Endothelial cell (in vitro differentiated cells): ENCODE measurements at places on chromosomes 5 and 9. TPM values are rescaled to one million over a fixed set of nuclear protein-coding genes. Genes with fewer than 3 reads are reported as not detected.

- H3K4me3 ChIP-seq = no peak overlapping the region
- H3K4me1 ChIP-seq = peaks cover 10% of the 10 kb centered on the region
- peaks cover 5% of the 10 kb centered on the region for H3K27me3 ChIP-seq
- DNase-seq = no peak
- H3K27ac ChIP-seq = no peak overlapping the region
Observed at GRCh38 chr5:32541241-32541640, 44.1 kb upstream of the SUB1 start.

DNA sequence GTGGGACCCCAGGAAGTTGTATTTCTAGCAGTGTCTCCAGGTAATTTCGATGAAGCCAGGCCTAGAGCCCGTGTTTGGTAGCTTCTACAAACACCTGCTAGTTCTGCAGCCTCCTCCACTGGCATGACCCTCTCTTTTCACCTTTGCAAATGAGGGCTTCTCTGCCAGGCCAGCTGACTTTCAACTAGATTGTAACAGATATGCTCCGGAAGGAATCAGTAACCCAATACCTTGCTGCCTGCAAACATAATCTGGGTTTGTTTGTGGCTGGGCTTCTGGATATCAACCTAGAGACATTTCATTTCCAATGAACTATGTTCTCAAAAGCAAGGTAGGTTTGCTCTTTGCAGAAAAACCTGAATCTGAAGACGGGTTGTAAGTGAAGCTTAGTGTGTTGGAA is 354.8 kb downstream of the DMRT2 start:
- H3K4me3 ChIP-seq = no peak overlapping the region
- no peak overlapping the region for H3K27ac ChIP-seq
- no peaks in the 10 kb centered on the region for H3K36me3 ChIP-seq
- DNase-seq = no peak
- no peaks in the 10 kb centered on the region for H3K27me3 ChIP-seq
- no peaks in the 10 kb centered on the region for H3K4me1 ChIP-seq

GRCh38 chr5:139210585-139210984 is 12.4 kb upstream of the SIL1 start:
- H3K36me3 ChIP-seq = no peaks in the 10 kb centered on the region
- no peak overlapping the region for H3K4me3 ChIP-seq
- H3K27ac ChIP-seq = no peak overlapping the region
- H3K27me3 ChIP-seq = peaks cover 3% of the 10 kb centered on the region
- no peaks in the 10 kb centered on the region for H3K4me1 ChIP-seq

DNA sequence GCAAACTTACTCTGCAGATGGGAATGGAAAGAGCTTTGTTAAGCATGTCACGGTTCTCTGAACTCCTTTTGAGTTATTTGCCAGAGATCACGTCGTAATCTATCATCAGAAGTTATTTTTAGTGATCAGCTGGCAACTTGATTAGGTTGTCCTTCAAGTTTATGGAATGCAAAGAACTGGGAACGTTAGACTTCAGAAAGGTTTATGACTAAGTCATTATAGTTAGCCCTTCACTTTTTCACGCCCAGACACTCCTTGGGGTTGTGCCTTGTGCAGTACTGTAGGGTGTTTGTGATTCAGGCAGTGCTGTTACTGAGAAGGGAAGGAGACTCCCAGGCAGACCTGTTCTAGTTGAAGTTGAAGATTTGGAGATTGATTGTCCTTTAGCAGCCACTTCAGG is 26.8 kb upstream of the PHF2 start:
- H3K27ac ChIP-seq = no peak overlapping the region
- no peak for DNase-seq
- H3K4me1 ChIP-seq = no peaks in the 10 kb centered on the region
- H3K4me3 ChIP-seq = no peak overlapping the region
- no peaks in the 10 kb centered on the region for H3K27me3 ChIP-seq
- H3K36me3 ChIP-seq = peaks cover 10% of the 10 kb centered on the region

GRCh38 chr5:141560151-141560550 is 58.6 kb downstream of the DIAPH1 start:
- H3K36me3 ChIP-seq = peaks cover 21% of the 10 kb centered on the region
- DNase-seq = no peak
- no peak overlapping the region for H3K4me3 ChIP-seq
- H3K27me3 ChIP-seq = peaks cover 8% of the 10 kb centered on the region
- peak overlapping the region; percentile 97 for H3K27ac ChIP-seq

DNA sequence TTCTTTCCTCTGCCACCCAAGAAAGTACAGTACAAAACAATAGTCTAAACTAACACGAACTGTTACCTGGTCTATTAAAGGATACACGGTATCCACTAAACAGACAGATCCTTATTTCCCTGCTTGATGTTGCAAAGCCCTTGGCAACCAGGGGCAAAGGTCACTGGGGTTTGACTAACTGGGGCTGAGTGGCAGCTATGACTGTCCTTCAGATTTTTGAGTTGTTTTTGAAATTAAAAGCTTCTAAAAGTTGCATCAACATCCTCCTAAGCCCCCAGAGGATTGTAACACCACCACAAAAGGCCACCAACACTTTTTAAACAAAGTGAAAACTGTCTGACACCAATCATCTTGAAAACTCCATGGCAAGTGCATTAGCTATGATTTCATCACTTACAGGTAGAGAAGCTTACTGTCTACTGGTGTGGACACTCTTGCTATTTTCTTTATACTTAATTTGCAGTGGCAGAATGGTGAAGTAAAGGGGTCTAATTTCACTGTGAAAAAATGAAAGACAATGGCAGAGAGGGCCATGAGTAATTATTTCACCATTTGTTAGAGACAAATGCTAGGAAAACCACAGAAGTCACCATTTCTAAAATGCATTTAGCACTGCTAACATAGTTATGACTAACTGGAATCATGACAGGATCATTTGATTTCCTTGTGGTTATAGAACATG is 292.4 kb downstream of the EFNA5 start:
- H3K4me1 ChIP-seq = peaks cover 5% of the 10 kb centered on the region
- H3K4me3 ChIP-seq = no peak overlapping the region
- no peak for DNase-seq
- no peaks in the 10 kb centered on the region for H3K27me3 ChIP-seq

DNA sequence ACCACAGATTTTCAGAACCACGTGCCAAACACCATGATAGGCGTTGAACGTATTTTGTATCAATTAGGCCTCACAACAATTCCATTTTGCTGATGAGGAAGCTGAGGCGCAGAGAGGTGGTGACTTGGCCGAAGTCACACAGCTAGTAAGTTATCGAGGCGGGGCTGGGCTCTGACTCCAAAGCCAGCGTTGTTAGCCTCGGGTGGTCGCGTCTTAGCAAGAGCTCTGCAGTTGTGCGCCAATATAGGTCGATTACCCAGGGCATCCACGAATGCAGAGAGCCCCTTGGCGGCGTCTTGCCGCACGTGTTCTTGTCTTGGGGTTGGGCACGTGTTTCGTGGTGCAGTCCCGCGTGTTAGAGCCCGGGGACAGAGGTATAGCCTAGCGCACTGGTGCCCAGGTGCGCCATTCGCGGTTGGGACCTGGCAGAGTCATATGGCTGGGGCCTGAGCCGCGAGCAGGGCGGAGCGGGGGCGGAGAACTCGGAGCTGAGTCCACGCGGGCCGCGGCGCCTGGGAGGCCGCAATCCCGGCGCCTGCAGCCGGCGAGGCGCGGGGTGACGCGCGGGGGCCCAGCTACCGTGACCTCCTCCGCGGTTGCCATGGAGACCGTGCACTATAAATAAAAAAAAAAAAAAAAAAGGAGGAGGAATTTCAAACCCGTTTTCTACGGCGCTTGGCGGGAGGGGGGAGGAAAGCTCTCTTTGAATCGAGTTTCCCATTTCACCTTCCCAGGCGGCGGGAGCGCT is 62.3 kb downstream of the CXXC5 start:
- peak overlapping the region; percentile 57 for H3K27ac ChIP-seq
- H3K36me3 ChIP-seq = no peaks in the 10 kb centered on the region
- H3K27me3 ChIP-seq = peaks cover 28% of the 10 kb centered on the region
- peak; percentile 64 for DNase-seq

Gene CBY3
- not detected for total RNA-seq

Gene ACOT12
- total RNA-seq = not detected

- H3K4me1 ChIP-seq = peaks cover 39% of the 10 kb centered on the region
- DNase-seq = no peak
- no peak overlapping the region for H3K27ac ChIP-seq
- no peaks in the 10 kb centered on the region for H3K36me3 ChIP-seq
Observed at GRCh38 chr5:57893926-57894325, 411.3 kb upstream of the ACTBL2 start.

DNA sequence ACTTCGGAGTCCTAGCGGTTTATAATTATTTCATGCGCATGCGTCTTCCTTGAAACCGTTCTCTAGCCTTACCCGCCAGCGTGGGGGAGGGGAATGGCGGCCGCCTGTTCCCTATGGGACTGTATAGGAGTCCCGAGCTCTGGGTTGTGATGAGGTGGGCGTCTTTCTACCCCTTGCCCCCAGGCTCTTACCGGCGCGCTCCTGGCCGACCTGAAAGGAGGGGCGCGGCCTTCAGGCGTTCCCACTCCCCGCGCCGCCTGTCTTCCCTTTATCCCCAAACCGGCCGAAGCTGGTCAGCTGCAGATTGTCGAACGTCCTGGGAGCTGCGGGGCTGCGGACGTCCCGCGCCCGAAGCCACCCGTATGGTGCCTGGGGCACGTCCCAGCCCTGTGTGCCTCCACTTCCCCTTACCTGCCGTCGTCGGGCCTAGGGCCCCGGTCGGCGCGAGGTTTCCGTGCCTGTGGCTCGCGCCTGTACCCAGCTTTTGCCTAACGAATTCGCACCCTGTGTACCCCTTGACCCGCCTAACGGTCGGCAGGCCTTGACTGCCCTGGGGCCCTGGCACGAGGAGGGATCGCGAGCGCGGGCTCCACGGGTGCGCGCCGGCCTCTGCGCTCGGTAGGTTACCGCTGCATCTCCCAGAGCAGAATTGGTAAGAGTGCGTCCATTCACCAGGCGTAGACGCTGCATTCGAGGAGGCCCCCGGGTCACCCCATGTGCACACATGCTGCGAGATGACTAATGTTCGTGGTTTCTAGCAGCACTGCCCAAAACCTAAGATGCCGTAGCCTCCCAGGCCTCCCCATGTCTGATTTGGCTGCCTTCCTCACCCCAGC is 653 bp upstream of the HNRNPH1 start:
- peaks cover 37% of the 10 kb centered on the region for H3K36me3 ChIP-seq
- H3K27me3 ChIP-seq = peaks cover 26% of the 10 kb centered on the region
- H3K4me3 ChIP-seq = peak overlapping the region; percentile 100
- DNase-seq = no peak
- H3K27ac ChIP-seq = peak overlapping the region; percentile 99

DNA sequence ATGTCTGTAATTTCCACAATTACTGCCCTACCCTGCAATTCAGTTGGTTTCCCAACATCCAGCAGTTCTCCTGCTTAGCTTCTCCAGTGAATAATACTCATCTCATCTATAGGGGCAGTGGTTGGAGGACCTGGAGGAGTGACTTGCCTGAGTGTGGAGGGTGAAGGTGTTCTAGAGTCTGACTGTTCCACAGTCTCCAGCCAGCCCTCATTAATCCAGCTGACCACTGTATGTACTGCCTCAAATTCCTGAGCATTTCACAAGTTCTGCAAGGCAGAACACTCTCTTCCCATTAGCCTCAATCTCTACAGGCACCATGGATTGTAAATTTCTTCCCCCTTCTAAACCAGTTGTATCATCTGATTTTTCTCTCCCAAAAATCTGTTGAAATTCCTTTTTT is 147.4 kb upstream of the NFIL3 start:
- H3K27ac ChIP-seq = no peak overlapping the region
- no peaks in the 10 kb centered on the region for H3K36me3 ChIP-seq
- DNase-seq = no peak
- no peak overlapping the region for H3K4me3 ChIP-seq

- H3K36me3 ChIP-seq = no peaks in the 10 kb centered on the region
- no peak overlapping the region for H3K27ac ChIP-seq
- peaks cover 3% of the 10 kb centered on the region for H3K27me3 ChIP-seq
- no peak overlapping the region for H3K4me3 ChIP-seq
- no peaks in the 10 kb centered on the region for H3K4me1 ChIP-seq
Observed at GRCh38 chr5:126220725-126221124, 202.5 kb upstream of the GRAMD2B start.

GRCh38 chr9:137514691-137515337 is 35.4 kb downstream of the PNPLA7 start:
- no peak for DNase-seq
- H3K4me1 ChIP-seq = no peaks in the 10 kb centered on the region
- H3K36me3 ChIP-seq = peaks cover 12% of the 10 kb centered on the region
- H3K4me3 ChIP-seq = no peak overlapping the region
- no peak overlapping the region for H3K27ac ChIP-seq
- peaks cover 4% of the 10 kb centered on the region for H3K27me3 ChIP-seq

DNA sequence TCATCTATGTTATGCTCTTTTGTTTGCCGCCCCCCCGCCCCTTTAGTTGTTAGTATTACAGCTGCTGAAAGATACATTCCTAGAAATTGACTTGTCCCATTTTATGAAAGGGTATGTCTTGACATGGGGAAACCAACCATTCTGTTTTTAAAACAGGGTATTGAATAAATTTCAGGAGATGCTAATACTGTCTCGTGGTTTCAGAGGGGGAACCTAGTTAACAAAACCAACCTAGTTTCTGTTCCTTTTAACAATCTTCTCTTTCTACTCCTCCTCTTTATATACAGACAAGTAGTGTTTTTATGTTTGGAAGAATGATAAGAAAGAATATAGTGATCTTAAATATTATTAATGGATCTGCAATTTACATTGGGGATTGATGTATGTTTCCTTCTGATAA is 3.5 kb downstream of the PIP5K1B start:
- peaks cover 4% of the 10 kb centered on the region for H3K36me3 ChIP-seq
- H3K27me3 ChIP-seq = peaks cover 7% of the 10 kb centered on the region
- no peak overlapping the region for H3K27ac ChIP-seq
- peaks cover 6% of the 10 kb centered on the region for H3K4me1 ChIP-seq
- no peak for DNase-seq

Gene LCN1
- not detected for total RNA-seq

DNA sequence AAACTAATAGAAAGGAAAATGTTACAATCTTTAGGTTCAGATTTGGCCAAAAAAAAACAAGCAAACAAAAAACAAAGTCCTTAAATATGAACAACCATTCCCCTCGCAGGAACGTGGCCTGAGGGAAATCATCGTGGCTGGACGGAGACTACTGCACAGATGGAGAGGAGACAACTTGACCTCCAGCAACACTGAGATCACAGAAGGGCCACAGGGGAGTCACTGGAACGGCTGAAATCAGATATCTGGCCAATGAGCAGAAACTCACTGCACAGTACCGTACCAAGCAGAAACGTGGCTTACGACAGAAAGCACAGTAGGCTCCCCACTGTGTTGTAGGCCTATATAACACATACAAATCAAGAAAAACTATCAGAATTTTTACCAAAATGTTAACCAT is 27.7 kb downstream of the CAMSAP1 start:
- DNase-seq = no peak
- no peak overlapping the region for H3K27ac ChIP-seq
- H3K4me1 ChIP-seq = peaks cover 17% of the 10 kb centered on the region

- H3K4me3 ChIP-seq = no peak overlapping the region
- no peak overlapping the region for H3K27ac ChIP-seq
- peaks cover 39% of the 10 kb centered on the region for H3K4me1 ChIP-seq
- H3K36me3 ChIP-seq = no peaks in the 10 kb centered on the region
Observed at GRCh38 chr9:89811356-89811755, 206.5 kb downstream of the GADD45G start.
